Panc1 (cell line): ENCODE measurements at places on chromosomes 11 and 22. TPM values are rescaled to one million over a fixed set of nuclear protein-coding genes. Genes with fewer than 3 reads are reported as not detected.

DNA sequence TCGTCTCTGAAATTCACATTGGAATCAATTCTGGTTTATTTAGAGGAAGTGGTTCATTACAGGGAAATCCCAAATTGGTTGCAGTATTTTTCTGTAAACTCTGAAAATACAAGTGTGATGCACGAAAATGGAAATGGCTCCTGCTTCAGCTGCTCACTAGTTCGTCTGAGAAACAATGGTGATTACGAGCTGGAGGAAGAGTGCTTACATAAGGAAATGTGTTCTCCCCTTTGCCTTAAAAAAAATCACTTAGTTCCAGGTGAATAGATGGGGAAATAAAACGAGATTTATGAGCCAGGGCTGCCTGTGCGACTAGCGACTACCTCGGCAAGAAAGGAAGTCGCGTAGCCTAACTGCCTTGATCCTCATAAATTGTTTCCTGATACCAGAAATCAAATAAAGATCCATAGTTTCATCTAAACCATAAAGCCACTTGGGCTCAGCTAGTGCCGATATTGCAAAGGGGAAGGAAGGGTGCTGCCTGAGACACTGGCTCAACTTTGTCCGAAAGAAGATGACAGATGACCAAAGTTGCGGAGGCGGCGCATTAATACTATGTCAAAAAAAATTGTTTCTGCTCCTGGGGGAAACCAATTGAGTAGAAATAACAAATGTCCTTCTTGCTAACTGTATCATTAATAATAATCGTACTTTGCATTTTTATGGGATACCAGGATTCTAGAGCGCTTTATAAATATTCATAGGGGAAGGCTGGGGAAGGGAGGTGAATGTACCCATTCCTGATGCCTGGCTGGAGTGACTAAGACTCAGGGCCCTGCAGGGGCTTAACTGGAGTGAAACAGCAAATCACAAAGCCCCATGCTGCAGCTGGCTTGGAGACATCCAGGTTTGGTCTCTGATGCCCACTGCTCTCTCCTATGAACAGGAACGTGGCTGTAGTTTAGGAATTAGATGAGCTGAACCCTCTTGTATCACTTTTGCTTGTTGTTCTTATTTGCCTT is 185.7 kb downstream of the BLID start:
- DNase-seq = no peak

DNA sequence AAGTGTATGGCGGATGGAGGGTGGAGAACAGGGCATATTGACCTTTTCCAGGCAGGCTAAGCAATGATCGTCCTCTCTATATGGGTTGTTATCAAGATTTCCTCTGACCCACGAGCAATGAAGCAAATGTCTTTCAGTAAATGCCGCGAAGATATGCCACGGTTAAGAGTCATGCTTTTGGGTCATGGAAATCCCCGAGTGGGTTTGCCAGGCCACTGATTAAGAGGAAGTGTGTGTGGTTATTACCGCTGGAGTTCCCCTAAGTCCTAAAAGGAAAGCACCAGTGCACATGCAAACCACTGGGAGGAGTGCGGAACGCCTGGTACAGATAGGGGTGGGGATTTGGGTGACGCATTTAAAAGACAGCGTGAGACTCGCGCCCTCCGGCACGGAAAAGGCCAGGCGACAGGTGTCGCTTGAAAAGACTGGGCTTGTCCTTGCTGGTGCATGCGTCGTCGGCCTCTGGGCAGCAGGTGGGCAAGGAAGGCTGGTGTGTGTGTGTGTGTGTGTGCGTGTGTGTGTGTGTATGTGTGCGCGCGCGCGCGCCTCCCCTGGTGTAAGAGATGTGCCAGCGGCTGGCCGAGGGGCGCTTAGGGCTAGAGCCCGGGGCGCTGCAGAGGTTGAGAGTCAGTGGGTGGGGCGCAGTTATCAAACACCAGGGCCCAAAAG is at the start of gene BIRC3:
BIRC3 (plus strand) TSS at position 386 of the 669 bp plus-strand sequence. CDS start 7,026 bp downstream, outside the sequence.
- peak; percentile 97 for DNase-seq

- no peak for DNase-seq
Observed at GRCh38 chr22:18085188-18085587, 7.4 kb downstream of the PEX26 start.

DNA sequence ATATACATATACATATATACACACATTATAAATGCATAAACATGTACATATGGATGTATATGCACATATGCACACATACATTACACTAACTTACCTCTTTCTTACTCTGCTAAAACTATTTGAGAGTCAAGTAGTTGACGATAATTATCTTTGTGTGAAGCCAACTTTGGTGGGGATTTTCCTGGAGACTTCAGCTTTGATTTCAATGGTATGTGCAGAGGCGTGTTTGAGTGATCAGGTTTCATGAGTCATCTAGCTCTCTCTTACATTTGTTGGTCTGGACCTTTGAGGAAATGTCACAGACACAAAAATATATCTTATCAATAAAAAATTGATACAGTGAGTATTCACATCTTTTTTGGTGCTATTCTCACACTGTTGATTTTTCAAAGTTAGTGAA is 769.1 kb upstream of the LUZP2 start:
- DNase-seq = no peak

AQP11 gene
- total RNA-seq = 2.3 TPM

OR52E4 gene
- total RNA-seq = not detected

GRCh38 chr11:606245-606644 is 9.5 kb downstream of the IRF7 start:
- no peak for DNase-seq

- no peak for DNase-seq
Observed at GRCh38 chr11:2260491-2261364, 9.7 kb downstream of the ASCL2 start.

GRCh38 chr11:132427611-132428010 is 1057.2 kb downstream of the NTM start:
- DNase-seq = no peak

GRCh38 chr11:116853461-116854073 is 16.1 kb upstream of the APOA1 start:
- DNase-seq = peak; percentile 41

E2F8 gene
- 14.2 TPM for total RNA-seq

UPK3A gene
- not detected for total RNA-seq

- DNase-seq = no peak
Observed at GRCh38 chr22:48182031-48182430, 1419.6 kb downstream of the TBC1D22A start.

DNA sequence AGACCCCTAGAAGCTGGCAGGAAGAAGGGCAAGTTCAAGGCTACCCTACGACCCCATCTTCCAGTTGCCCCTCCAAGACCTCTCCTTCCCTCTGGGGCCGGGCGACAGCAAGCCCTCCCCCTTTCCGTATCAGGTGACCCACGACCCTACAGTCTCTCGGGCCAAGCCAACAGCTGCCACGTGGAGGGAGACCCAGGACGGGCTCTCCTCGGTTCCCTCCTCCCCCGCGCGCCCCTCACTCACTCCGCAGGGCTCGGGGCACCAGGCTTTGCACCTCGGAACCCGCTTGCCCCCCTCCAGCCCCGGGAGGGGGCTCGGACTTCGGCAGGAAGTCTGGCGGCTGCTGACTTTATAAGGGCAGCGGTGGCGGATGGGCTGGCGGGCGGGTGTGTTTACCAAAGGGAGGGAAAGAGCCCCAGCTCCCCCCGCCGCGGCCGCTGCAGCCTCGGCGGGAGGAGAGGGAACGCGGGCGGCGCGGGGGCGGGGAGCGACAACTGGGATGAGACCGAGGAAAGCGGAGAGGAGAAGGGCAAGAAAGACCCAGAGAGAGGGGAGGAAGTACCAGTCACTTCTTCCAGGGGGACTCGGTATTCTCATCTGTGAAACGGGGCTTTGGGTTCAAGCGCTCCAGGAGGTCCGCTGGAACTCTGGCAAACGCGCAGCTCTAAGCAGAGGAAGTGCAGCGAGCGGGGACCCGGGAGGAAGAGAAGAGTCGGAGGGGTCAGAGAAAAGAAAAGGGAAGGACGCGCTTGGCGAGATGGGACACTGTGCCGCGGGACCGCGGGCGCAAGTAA is 767 bp downstream of the SLC43A1 start:
- no peak for DNase-seq

DNA sequence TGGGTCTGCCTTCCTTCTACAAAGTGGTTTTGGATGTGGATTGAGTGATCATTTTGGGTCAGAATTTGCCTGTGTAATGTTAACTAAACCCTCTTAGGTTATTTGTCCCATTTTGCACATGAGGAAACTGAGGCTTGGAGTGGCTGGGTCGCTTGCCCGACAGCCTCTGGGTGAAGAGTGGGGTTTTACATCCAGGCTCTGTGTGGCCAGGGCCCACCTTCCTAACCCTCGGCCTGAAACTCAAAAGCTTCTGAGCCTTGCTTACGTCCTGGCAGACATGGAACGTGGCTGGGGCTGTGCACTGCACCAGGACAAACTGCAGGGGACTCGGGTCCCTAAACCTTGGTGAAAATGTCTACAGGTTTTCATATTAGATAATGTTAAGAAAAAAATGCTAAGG is 542.4 kb downstream of the TBC1D22A start:
- no peak for DNase-seq

OR51B2 gene
- total RNA-seq = not detected

GRCh38 chr11:6194065-6194581 is 4.9 kb upstream of the OR52W1 start:
- no peak for DNase-seq

BACE1-AS gene
- total RNA-seq = 10.8 TPM

DNA sequence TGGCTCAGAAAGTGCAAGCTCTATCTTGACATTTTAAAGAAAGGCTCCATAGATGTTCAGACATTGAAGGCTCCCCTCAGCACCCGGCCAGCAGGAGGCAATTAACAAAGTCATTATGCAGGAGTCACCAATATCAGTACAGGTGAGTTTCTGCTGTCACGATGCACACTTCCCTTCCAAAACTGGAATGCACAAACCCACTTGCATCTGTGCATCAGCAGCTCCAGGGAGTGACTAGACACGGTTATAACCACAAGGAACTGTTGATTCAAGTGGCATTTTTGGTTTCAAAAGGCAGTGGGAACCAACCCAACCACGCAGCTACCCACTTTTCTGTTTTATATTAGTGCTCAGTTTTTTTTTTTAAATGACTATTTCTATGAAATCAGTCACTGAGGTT is 293.9 kb upstream of the NARS2 start:
- DNase-seq = no peak

DNA sequence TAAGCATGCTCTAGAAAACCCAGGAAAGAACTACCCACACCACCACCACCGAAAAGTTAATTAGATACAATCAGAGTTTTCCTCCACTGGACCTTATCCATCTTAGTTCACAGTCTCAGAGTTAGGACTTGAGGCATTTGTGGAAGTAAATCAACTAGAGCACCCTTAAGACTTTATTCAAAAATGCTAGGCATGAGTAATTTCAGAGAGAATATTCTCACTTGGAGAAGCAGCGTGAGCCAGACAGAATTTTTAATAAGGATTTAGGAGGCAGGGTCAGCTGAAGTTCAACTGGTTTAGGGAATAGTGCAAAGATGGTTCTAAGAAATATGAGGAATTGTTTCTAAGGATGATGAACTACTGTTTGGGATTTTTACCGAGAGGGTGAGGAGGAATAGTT is 1.2 kb upstream of the OLFML1 start:
- no peak for DNase-seq

GRCh38 chr11:12893787-12894672 is 115.1 kb upstream of the RASSF10 start:
- DNase-seq = peak; percentile 13

GRCh38 chr22:35616043-35616442 is 1.1 kb downstream of the MB start:
- no peak for DNase-seq

GRCh38 chr11:18727479-18728236 is 1.7 kb upstream of the IGSF22 start:
- DNase-seq = peak; percentile 25

- no peak for DNase-seq
Observed at GRCh38 chr11:62708793-62709192, 1.3 kb downstream of the GNG3 start.

GRCh38 chr11:3088806-3089205 is 31.6 kb upstream of the CARS1 start:
- DNase-seq = no peak
